EH (cell line): ENCODE measurements at places on chromosomes 6 and 20.

DNA sequence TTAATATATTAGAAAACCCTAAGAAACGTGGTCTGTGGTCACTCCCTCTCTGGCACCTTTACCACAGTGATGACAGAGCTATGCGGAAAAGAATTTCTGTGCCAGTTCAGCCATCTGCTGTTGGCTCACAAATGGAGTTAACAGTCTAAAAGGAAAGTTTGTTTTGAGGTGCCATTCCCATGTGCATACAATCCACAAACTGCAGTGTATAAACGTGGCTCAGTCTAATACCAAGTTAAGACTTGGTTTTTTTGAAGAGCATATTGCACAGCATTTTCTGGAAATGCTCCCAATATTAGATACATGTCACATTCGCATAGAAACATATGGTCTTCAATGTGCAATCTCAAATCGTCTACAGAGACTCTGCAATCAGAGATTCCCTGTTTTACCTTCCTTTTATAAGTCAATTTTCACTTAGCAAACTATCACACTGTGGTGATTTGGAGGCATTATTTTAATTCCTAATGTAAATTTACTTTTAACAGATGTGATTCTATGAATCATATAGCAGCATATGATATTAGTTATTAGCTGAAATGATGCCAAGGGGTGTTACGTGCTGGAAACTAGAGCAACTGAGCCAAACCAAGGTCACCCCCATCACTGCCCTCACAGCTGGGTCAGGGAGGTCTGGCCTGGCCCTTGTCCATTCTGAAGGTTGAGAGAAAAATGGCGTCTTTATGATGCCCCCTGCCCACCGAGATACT lies 383.5 kb downstream of the PRKN start:
- DNase-seq, result no peak

- no peak for DNase-seq
Observed at GRCh38 chr6:113886512-113886911, 29.4 kb downstream of the MARCKS start.

DNA sequence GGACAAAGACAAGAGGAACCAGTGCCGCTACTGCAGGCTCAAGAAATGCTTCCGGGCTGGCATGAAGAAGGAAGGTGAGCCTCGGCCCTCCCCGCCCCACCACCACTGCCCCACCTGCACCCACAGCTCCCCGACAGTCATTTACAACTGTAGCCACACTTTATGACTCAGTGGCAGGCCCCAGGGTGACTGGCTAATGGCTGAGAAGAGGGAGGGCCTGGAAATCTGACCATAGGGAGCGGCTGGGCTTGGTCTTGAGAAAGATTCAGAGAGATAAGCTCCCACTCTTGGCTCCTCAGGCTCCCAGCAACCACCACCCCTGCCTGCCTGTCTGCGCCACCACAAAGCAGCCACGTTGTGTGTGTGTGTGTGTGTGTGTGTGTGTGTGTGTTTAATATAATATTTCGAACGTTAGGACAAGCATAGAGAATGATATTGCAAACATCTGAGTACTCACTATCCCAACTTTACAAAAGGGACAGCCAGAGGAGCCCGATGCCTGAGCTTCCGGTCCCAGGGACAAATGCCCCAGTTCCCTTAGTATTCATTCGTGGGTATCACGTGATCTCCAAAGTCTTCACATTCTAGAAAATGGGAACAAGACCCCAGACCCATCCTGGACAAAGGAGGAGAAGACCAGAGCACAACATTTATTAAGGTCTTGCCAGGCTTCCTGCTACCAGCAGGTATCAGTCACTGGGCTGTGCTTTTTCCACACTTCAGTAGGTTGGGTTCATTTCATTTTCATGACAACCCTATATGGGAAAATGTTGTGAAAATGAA lies 52.1 kb downstream of the HNF4A start:
- DNase-seq, result peak; percentile 75

DNA sequence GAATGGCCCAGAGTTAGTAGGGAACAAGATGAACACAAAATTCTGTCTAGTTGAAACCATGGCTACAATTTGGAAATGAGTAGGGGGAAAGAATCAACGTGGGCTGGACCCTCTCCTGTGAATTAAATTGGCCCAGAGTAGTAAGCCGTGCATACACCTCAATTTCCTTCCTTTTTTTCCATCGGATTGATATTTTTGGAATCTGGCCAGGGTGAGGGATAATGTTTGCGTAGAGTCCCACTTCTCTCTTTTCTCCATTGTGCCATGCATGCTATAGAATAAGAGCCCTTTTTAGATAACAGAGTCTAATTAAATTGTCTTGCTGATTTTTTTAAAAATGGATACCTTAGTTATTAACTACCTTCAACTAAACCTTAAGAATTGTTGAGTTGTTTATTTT lies 35.2 kb downstream of the XRN2 start:
- DNase-seq, result no peak

GRCh38 chr6:44535446-44535845 lies 147.9 kb downstream of the CDC5L start:
- no peak for DNase-seq

GRCh38 chr20:57748601-57749130 lies 38.9 kb upstream of the PMEPA1 start:
- DNase-seq, result peak; percentile 91
